Stimulated activated naive CD8-positive, alpha-beta T cell treated with anti-CD3 and anti-CD28 coated beads, Interleukin-15, Interleukin-2, amounts not matched to agents 100 U/mL and 50 U/mL, for 24 hours (primary cell): ENCODE measurements at places on chromosomes 7 and 10.

DNA sequence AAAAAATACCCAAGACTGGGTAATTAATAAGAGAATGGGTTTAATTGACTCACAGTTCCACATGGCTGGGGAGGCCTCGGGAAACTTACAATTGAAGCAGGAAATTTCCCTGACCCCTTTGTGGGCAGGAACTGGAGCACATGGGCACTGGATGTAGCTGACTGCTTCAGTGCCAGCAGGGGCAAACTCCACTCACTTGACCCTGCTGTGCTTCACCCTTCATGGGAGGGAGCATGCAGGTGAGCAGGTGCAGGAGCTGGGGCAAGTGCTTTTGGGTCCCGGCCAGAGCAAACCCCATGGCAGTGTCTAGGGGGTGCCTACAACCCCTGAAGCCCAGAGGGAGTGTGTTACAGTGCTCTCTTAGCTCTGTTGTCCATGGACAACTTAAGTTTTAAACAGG, 132.6 kb downstream of the AKR1D1 start:
- no peak for DNase-seq

GRCh38 chr10:30445711-30446110, 11.7 kb downstream of the MAP3K8 start:
- no peak for DNase-seq

- DNase-seq: no peak
Observed at GRCh38 chr10:107826171-107826570, 661.7 kb upstream of the SORCS1 start.

DNA sequence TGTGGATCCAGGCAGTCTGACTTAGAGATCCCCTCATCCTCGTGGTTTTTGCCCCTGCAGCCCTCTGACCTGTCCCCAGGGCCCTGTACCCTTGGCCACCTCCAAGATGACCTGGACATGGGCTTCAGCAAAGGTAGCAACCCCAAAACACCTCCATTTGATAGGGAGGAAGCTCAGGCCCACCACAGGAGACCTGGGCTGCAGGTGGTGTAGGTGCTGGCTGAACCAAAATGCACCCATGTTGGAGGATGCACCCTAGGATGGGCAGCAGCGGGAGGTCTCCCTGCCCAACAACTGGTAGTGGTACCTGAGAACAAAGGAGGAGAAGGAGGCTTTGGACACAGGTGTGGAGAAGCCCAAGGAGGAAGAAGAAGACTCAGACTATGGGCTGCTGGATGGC, 188.7 kb downstream of the ZNF716 start:
- DNase-seq: no peak

DNA sequence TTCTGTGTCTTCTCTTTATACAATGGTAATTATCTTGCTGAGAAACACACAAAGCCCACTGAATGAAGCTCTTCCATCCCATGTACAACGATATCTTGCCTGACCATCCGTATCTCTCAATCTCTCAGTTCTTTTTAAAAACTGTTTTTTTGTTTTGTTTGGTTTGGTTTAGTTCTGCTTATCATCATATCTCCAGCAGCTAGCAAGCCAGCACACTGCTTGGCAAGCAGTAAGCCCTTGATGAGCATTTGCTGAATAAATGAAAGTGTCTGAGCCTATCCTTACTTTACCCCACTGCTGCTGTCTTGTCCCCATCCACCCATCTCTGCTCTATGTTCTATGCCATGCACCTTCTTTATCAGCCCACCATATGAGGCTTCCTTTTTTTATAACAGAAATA, 34.2 kb downstream of the ITGB1 start:
- no peak for DNase-seq

DNA sequence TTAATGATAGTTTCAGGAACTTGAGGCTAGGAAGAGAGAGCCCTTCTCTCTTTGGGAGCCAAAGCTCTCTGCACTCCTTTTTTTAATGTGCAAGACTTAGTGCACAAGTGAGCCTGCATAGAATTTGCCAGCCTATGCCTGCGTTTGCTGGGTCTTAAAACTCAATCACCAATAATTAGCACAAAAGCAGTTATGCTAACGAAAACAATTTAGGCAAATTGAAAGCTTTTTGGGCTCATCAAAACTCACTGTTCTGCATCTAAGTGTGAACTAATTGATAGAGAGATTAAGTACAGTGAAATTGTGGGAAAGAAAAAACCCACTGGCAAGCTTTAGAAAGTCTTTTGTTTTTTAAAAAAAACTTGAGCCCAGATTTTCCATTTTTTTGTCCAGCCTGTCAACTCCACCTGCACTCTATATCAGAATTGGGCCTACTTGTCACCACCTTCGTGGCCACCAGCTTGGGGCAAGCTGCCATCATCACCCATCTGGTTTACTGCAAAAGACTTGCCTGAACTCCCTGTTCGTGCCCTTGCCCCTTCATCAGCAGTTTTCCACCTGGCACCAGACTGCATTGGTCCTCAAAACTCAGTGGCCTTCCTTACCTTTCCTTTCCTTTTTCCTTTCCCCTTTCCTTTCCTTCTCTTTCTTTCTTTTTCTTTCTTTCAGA, 37.8 kb downstream of the CRHR2 start:
- DNase-seq: no peak

GRCh38 chr7:36597090-36597773, 127.1 kb downstream of the AOAH start:
- DNase-seq: no peak

DNA sequence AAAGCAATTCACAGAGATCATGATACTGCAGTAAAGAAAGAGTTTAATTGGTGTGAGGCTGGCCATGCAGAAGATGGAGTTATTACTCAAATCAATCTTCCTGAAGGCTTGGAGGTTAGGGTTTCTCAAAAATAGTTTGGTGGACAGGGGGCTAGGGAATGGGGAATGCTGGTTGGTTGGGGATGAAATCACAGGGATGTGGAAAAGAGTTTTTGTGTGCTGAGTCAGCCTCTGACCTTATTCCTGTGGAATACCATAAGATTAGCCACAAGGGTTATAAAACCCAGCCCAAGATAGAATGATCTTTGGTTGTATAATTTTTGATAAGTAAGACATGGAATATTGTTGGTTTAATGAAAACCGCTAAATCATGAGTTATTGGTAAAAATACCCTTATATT, 764.3 kb downstream of the TYW1 start:
- no peak for DNase-seq

DNA sequence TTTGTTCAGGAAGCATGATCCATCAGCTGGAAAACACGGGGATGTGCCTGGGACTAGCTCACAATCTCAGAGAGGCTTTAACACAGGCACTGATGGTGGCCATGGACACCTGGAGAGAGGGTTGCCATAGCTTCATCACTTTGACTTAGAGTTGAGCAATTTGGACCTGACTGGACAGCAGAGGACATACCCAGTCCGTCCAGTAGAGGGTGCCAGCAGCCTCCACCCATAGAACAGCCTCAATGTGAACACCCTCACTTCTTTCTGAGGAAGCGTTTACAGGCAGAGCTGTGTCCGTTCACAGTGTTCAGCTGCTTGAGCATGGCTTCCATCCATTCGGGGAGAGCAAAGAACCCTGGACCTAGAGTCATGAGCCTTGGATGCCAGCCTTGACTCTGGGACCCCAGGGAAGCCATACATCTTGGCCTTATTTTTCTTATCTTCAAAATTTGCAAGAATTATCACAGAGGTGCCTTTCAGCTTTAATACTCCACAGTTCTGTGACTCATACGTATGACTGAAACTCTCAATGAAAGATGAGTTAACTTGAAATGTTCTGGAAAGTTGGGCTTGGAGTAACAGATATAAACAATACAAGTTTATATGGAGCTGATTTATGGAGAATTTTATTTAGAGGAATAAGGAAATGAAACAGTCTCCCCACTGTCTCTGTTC, 302.9 kb upstream of the PODXL start:
- peak; percentile 39 for DNase-seq

DNA sequence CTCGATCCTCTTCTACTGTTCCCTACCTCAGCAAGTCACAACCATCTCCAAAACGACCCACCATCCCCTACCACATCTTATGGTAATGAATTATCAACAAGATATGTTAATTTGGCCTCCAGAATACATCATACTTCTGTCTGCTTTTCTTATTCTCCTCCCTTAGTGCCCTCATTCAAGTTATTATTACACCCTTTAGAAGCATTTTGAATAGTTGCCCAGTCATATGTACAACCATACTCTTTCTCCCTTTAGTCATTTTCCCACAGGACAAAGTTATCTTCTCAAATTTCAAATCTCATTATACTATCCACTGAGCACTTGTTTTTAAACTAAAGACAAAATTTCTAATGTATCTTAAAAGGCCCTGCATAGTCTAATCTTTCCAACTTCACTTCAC, 71.0 kb downstream of the GNAT3 start:
- no peak for DNase-seq

DNA sequence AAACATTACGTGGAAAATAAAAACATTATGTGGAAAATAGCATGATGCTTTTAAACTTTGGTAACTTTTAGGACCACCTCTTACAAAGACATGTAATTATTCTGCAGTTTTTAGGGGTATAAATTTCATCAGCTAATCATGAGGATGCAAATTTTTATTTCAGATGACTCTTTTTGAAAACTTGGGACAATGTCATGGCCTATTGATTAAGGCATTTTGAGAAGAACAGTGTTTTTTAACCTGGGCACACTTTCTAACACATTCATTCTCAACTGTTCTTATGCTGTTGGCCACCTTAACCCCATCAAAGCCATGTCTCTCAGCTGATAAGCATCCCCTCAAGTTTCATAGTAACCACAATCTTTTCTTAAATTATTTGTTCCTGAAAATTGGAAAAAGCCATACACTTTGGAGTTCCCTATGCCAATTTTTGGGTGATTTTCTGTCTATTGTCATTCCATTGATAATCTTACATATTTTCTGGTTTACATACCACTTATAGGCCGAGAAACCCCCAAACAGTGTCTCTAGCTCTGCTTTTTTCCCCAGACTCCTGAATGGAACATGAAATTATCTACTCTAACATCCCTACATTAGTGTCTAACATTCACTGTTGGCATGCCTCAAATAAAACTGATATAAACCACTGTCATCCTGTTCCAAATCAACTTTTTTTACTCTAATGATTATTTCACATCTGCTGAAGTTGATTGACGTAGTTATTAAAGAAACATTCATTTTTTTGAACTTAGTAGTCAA, 14.6 kb downstream of the AKR1C3 start:
- no peak for DNase-seq

DNA sequence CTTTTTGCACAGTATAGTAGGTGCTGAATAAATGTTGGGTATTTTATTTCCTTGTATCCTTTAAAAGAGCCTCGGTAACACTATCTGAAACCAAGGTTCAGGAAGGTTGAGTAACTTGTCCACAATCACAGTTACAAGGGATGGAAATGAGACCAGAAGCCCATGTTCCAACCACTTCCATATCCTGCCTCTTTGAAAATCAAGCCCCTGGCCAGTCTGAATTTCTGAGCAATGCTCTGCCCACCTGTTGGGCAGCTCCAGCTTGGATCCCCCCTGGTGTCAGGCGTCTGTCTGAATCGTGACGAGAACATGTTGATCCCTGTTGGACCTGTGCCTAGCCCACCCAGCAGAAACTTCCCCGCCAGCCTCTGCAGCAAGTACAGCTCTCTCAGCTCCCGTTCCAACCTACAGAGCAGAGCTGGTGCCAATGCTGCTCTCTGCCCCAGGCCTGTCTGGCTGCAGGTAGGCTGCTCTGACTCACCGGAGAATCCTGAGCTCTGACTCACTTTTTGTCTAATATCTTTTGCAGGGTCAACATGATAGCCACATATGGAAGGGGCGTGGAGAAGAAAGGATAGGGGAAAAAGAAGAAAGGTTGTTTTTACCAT, 595.5 kb downstream of the INHBA start:
- no peak for DNase-seq

DNA sequence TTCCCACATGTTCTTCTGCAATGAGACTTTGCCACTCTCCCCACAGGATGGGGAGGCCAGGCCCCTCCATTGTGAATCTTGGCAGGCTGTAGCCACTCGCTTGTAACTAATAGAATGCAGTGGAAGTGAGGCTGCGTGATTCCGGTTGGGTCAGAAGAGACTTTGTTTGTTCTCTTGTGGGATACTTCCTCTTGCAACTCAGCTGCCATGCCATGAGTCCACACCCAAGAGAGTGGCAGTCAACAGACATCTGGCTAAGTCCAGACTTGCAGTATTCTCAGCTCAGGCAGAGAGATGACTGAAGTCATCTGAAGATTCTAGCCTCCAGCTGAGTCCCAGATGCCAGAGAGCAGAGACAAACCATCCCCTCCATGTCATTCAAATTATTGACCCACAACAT, 153.4 kb upstream of the GDF10 start:
- DNase-seq: no peak

GRCh38 chr7:106966121-106966520, 78.4 kb upstream of the PRKAR2B start:
- DNase-seq: no peak

- DNase-seq: no peak
Observed at GRCh38 chr7:155983176-155983815, 171.0 kb upstream of the SHH start.

GRCh38 chr10:308572-309085, 173.4 kb downstream of the ZMYND11 start:
- no peak for DNase-seq

DNA sequence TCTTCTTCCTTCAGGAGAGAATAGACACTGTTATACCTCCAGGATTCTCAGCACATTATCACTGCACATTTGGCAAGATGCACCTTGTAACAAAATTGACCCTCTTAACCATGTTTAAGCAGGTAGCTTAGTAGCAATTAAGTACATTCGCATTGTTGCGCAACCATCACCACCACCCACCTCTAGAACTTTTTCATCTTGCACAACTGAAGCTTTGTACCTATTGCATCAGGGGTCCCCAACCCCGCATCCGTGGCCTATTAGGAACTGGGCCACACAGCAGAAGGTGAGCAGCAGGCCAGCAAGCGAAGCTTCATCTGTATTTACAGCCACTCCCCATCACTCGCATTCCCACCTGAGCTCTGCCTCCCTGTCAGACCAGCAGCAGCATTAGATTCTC, 29.9 kb upstream of the SMURF1 start:
- DNase-seq: no peak

GRCh38 chr7:157043745-157044144, 33.3 kb upstream of the MNX1 start:
- DNase-seq: no peak

DNA sequence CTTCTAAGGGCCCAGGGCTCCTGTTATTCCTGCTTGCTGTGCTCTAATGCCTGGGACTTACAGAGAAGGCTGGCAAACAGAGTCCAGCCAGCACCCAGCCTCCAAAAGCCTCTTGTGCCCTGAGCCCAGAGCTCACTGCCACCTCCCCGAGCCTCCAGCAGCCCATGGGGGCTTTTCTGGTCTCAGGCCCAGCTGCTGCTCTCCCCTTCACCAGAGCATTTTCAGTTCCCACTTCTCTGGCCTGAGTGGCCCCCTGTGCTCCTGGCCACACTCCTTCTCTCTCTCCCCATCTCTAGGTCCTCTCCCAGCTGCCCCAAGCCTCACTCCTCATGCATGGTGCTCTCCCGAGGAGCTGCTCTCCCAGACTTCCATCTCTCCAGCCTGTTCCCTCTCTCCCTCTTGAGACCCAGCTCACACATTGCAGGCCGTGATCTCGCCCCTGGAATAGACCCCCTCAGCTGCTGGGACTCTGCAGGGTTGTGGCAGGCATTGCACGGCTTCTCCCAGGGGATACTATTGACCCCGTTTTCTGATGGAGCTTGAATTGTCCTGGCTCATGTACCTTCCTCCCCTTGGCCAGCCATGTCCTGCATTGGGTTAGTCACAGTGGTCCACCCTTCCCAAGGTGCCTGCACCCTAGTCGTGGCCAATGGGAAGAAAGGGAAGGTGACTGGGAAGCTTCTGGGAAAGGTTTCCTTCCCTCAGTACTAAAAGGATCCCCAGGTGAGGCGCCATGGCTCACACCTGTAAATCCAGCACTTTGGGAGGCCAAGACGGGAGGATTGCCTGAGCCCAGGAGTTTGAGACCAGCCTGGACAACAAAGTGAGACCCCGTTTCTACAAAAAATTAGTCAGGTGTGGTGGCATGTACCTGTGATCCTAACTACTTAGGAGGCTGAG, 9.0 kb upstream of the RASSF4 start:
- no peak for DNase-seq
